ENCODE measurements at places on chromosomes 7 and 10. TPM values are rescaled to one million over a fixed set of nuclear protein-coding genes. Genes with fewer than 3 reads are reported as not detected.

The PON2 gene
- total RNA-seq: 235 TPM

The MOGAT3 gene
- not detected for total RNA-seq

The UROS gene
- 44.7 TPM for total RNA-seq

GRCh38 chr7:74018246-74018895, 9.6 kb upstream of the ELN start:
- H3K4me3 ChIP-seq: no peak overlapping the region
- H3K27me3 ChIP-seq: no peaks in the 10 kb centered on the region
- H3K27ac ChIP-seq: no peak overlapping the region
- H3K36me3 ChIP-seq: no peaks in the 10 kb centered on the region
- DNase-seq: no peak

GRCh38 chr10:10844251-10844650, 173.4 kb upstream of the CELF2 start:
- no peak overlapping the region for H3K27ac ChIP-seq
- no peak overlapping the region for H3K4me3 ChIP-seq
- no peak for DNase-seq
- H3K36me3 ChIP-seq: no peaks in the 10 kb centered on the region

DNA sequence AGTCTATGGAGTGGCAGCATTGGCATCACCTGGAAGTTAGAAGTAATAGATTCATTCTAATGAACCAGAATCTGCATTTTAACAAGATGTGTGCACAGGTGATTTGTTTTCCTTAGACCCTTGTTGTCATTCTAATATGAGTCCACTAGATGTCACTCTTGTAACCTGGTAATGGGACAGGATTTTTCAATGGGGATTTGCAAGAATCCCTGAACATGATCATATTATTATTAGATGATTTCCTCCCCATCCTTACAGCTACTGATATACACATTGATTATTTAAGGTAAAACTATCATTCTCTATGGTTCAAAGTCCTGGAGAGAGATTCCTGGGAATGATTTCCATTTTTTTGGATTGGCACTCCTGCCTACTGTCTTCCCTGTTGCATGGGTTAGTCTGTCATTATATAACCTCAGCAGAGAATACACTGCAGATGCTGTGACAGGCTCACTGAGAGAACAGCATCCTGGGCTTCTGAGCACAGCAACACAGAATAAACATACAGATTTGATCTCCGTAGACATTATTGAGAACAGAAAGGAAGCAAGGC, 194.9 kb downstream of the SUGCT start:
- H3K27me3 ChIP-seq: no peaks in the 10 kb centered on the region
- H3K27ac ChIP-seq: no peak overlapping the region
- H3K4me1 ChIP-seq: no peaks in the 10 kb centered on the region
- no peak for DNase-seq
- no peaks in the 10 kb centered on the region for H3K36me3 ChIP-seq

GRCh38 chr7:16626388-16626787, 19.2 kb downstream of the ANKMY2 start:
- H3K27ac ChIP-seq: no peak overlapping the region
- no peak for DNase-seq
- no peaks in the 10 kb centered on the region for H3K36me3 ChIP-seq
- no peaks in the 10 kb centered on the region for H3K4me1 ChIP-seq
- no peaks in the 10 kb centered on the region for H3K27me3 ChIP-seq

GRCh38 chr7:92737706-92738105, 98.7 kb downstream of the CDK6 start:
- no peak overlapping the region for H3K4me3 ChIP-seq
- H3K36me3 ChIP-seq: no peaks in the 10 kb centered on the region
- no peaks in the 10 kb centered on the region for H3K27me3 ChIP-seq
- DNase-seq: no peak
- H3K4me1 ChIP-seq: peaks cover 4% of the 10 kb centered on the region
- H3K27ac ChIP-seq: no peak overlapping the region

DNA sequence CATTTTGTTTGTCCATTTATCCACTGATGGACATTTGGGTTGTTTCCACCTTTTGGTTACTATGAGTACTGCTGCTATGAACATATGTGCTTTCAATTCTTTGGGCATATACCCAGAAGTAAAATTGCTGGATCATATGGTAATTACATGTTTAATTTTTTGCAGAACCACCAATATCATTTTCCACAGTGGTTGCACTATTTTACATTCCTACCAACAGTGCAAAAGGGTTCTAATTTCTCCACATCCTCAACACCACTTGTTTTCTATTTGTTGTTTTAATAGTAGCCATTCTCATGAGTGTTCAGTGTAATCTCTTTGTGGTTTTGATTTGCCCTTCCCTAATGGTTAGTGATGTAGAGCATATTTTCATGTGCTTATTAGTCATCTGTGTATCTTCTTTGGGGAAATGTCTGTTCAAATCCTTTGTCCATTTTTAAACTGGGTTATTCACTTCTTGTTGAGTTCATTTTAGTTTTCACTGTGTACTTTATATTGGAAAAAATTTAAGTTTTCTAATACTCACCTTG, 101.9 kb downstream of the HIBADH start:
- no peak for DNase-seq
- H3K4me3 ChIP-seq: no peak overlapping the region

GRCh38 chr10:121952226-121952625, 22.8 kb downstream of the NSMCE4A start:
- no peaks in the 10 kb centered on the region for H3K36me3 ChIP-seq
- H3K4me1 ChIP-seq: no peaks in the 10 kb centered on the region
- H3K27ac ChIP-seq: no peak overlapping the region
- no peak overlapping the region for H3K4me3 ChIP-seq

- DNase-seq: no peak
- no peak overlapping the region for H3K4me3 ChIP-seq
- H3K27ac ChIP-seq: no peak overlapping the region
- no peaks in the 10 kb centered on the region for H3K36me3 ChIP-seq
Observed at GRCh38 chr10:35795131-35795824, 153.2 kb upstream of the FZD8 start.

GRCh38 chr7:113878394-113878992, 40.3 kb downstream of the PPP1R3A start:
- H3K27me3 ChIP-seq: no peaks in the 10 kb centered on the region

GRCh38 chr10:45227456-45227855, 88.0 kb downstream of the OR13A1 start:
- peaks cover 5% of the 10 kb centered on the region for H3K27me3 ChIP-seq
- no peak for DNase-seq
- H3K36me3 ChIP-seq: no peaks in the 10 kb centered on the region
- no peak overlapping the region for H3K4me3 ChIP-seq
- no peaks in the 10 kb centered on the region for H3K4me1 ChIP-seq
- H3K27ac ChIP-seq: no peak overlapping the region

DNA sequence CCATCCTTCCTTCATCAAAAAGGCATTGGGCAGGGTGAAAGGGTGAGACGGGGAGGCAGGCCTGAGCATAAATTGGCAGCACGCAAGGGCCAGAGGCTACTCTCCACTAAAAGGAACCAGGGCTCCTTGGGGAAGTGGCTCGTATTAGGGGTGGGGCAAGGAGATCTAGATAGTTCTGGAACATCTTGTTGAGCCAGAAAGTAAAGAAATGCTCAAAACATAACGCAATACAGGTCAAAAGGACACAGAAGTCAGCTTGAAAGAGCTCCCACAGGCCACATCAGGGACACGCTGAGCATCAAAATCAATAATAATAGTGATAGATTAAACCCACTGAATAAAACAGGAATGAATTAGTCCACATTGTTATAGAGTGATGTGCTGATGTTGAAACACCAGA, 203.1 kb downstream of the ELMO1 start:
- DNase-seq: no peak
- no peak overlapping the region for H3K4me3 ChIP-seq
- H3K27me3 ChIP-seq: no peaks in the 10 kb centered on the region
- no peak overlapping the region for H3K27ac ChIP-seq

DNA sequence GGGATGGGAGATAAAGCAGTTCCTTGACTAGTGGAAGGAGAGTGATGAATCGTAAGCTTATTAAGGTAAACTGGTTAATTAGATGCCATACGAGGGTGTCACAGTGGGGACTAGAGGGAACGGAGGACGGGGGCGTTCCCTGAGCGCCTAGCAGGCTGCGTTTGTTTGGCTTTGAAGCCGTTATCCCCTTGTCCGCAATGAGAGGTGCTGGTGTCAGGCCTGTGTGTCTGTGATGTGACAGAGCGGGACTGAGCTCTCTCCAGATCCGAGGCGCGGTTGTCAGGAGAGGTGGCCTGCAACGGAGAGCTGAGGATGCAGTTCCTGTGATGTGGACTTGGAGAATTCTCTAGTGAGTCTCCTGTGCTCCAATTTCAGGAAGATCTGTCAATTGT, 60.0 kb upstream of the PRPS1L1 start:
- H3K4me3 ChIP-seq: no peak overlapping the region
- H3K36me3 ChIP-seq: no peaks in the 10 kb centered on the region
- H3K27me3 ChIP-seq: no peaks in the 10 kb centered on the region
- H3K27ac ChIP-seq: peak overlapping the region; percentile 42
- DNase-seq: no peak

GRCh38 chr7:116283595-116284204, 73.4 kb downstream of the TES start:
- H3K4me3 ChIP-seq: no peak overlapping the region
- no peaks in the 10 kb centered on the region for H3K4me1 ChIP-seq
- H3K36me3 ChIP-seq: no peaks in the 10 kb centered on the region
- H3K27me3 ChIP-seq: no peaks in the 10 kb centered on the region
- no peak overlapping the region for H3K27ac ChIP-seq

DNA sequence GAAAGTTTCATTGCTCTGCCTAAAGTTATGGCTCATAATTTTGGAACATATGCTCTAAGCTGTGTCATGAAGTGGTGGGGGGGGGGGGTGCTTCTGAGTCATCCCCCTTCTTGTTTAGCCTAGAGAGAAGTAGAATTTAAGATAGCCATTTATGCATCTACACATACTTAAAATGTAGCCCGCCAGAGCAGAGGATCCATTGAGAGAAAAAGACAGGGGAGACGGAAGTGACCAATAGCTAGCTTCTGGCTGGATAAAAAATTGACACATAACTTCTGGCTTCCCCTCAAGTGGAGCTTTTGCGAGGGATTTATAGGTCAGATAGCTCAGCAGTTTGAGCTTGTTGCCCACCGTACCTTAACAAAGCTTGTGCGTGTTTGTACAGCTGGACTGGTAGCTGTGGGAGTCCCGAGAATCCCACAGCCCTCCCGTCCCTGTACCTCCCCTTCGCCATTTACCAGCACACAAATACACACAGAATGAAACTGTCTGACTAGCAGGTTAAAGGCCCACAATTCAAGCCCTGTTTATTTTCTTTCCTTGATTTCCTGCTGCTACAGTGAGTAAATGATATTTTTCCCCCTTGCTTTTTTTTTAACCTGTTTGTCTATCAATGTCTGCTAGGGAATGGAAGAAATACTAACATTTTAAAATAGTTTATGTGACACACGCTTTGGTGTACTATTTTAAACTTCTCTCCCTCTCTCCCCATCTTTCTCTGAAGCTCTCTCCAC, 232.6 kb upstream of the FERD3L start:
- peaks cover 2% of the 10 kb centered on the region for H3K27me3 ChIP-seq
- no peak overlapping the region for H3K4me3 ChIP-seq
- H3K36me3 ChIP-seq: no peaks in the 10 kb centered on the region
- H3K27ac ChIP-seq: no peak overlapping the region

DNA sequence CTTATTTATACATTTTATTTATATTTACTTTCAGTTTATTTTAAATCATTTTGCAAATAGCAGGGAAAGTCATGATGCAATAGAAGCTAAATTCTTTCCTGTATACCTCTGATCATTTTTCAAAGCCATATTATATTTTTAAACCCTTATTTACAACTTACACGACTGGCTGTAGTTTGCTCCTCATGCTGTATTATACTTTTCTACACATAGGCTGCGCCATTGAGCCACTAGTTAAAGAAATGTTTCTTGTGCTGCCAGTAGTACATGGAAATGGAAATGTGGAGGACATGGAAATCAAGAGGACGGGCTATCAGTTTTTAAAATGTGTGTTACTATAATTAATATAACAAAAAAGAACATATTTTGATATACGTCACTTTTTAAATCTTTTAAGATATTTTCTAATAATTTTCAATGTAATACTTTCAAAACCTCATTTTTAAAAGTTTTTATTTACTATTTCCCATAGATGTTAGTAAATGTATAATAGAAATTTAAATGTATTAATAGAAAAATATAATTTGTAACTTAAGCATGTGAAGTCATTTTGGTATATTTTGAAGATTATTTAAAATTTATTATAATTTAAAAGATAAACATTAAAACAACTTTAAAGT, 118.5 kb downstream of the VTI1A start:
- peaks cover 5% of the 10 kb centered on the region for H3K4me1 ChIP-seq
- H3K36me3 ChIP-seq: no peaks in the 10 kb centered on the region
- H3K27me3 ChIP-seq: no peaks in the 10 kb centered on the region
- DNase-seq: peak; percentile 63
- H3K4me3 ChIP-seq: no peak overlapping the region
- no peak overlapping the region for H3K27ac ChIP-seq
